ENCODE measurements at places on chromosomes 13 and 19.

- DNase-seq, result no peak
Observed at GRCh38 chr19:15936950-15937349, 2.6 kb upstream of the CYP4F11 start.

GRCh38 chr13:34466301-34466700 is 475.8 kb upstream of the NBEA start:
- no peak for DNase-seq

DNA sequence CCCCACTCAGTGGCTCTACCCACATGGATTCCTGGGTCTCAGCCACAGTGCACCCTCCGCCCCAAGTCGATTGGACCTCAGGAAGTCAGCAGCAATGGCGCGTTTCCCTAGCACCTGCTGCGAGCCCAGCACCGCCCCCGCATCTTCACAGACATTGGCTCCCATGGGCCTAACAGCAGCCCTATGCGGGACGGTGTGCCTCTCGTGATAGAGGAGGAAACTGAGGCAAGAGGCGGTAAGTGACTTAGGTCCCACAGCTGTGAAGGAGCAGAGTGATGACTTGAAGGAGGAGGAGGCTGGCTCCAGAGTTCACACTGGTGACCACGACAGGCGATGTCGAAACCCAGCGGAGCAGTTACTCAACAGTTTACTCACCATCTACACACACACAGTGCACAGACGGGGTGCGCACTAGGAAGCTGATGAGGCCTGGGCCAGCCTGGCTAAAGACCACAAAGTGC is 104.5 kb upstream of the SOX1 start:
- DNase-seq, result no peak

- DNase-seq, result peak; percentile 40
Observed at GRCh38 chr19:50266896-50267295, 62.3 kb downstream of the KCNC3 start.

- DNase-seq, result no peak
Observed at GRCh38 chr13:110471833-110472162, 89.7 kb downstream of the RAB20 start.
